ENCODE measurements at places on chromosomes 2 and 18.

- no peak for DNase-seq
Observed at GRCh38 chr18:13583576-13584550, 142.5 kb downstream of the FAM210A start.

DNA sequence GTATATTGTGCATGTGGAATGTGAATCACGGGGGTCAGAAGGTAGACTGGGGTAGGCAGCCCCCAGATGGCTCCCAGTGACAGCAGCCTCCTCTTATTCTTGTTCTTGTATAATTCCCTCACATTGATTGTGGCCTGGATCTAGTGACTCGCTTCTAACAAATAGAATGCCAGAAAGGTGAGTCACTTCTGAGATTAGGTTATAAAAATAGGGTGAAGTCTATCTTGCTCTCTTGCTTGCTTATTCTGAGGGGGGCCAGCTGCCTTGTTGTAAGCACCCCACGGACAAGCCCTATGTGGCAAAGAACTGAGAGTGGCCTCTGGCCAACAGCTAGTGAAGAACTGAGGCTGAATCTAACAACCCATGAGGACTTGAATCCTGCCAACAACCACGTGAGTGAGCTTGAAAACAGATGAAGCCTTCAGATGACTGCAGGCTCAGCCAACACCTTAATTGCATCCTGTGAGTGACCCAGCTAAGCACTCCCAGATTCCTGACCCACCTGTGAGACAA is 15.6 kb upstream of the RMND5A start:
- no peak for DNase-seq

GRCh38 chr2:56624181-56624580 is 440.4 kb downstream of the CCDC85A start:
- DNase-seq = no peak

GRCh38 chr2:133652398-133652797 is 84.1 kb upstream of the NCKAP5 start:
- DNase-seq = no peak

DNA sequence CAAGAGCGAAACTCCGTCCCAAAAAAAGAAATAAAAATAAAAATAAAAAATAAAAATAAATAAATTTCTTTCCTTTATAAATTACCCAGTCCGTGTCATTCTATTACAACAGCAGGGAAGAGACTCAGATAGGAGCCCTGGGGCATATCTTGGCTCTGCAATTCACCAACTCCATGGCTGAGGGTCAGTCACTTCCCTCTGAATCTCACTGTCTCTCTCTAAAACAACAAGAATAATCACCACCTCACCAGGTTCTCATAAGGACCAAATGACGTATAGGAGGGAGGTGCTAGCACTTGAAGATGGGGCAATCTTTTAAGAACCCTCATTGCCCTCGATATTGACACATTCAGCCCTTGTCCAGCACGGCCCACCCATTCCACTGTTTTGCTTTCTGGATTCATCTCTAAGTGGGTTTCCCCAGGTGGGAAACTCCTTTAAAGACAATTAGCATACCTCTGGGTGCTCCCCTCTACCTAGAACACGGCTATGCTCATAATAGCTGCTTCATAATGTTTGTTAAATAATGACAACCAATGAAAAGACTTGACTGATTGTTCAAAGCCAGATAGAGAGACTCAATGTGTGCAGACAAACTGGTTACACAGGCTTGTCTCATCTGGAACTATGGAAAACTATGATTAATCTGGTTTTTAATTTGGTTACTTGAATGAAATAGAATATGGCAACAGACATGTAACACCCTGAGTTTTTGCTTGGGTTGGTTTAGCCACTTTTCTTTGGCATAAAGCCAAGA is 15.1 kb downstream of the MYCN start:
- no peak for DNase-seq

DNA sequence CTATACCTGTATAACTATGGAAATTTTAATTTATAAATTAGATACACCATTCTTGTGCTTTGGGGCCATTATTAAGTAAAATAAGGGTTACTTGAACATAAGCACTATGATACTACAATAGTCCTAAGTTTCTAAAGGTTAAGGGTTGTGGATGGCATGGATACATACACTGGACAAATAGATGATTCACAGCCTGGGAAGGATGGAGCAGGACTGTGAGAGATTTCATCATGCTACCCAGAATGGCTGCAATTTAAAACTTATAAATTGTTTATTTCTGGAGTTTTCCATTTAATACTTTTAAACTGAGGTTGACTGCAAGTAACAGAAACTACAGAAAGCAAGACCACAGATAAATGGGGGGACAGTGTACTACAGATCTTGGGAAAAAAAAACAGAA is 295.8 kb upstream of the ZNF804A start:
- DNase-seq = no peak

- no peak for DNase-seq
Observed at GRCh38 chr2:179950391-179950790, 56.7 kb downstream of the CWC22 start.

GRCh38 chr2:184577743-184578142 is 20.6 kb upstream of the ZNF804A start:
- no peak for DNase-seq
